ENCODE measurements at places on chromosomes 2 and 18. TPM values are rescaled to one million over a fixed set of nuclear protein-coding genes. Genes with fewer than 3 reads are reported as not detected.

Gene LCLAT1
- total RNA-seq: 24.3 TPM

Gene UGT1A6
- total RNA-seq: not detected

Gene SP100
- 50.7 TPM for total RNA-seq

Gene CCDC74B
- total RNA-seq: 0.23 TPM

All from activated T-cell treated with anti-CD3 and anti-CD28 coated beads, Interleukin-2, amount 50 U/mL, for 4 hours (primary cell).